ENCODE measurements at places on chromosomes 12 and 14.
A peak's percentile ranks its signal among the peaks of the same experiment; 100 is the strongest.

DNA sequence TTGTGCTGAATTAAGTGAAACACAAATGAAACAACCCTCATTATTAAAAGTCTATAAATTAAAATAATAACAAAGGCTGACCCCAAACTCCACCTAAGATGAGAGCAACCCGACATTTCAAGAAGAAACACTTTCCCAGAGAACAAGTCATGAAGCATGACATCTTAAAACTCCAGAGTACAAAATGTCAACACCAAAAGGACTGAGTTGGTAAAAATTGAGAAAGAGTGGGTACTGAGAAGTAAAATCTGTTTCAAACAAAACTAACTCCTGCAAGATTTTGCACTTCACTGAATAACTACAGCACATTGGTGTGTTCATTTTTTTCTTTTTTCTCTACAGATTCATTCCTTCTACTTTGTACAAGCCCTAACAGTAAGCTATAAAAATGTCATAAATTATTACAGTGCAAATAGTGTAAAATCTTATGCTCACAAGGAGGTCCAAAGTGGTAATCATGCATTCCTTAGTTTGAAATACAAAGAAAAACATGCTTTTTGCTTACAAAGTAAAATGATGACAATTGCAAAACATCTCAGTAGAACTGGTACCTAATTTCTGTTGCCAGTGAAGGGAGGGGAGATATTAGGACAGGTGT lies 31.8 kb downstream of the SLC35F4 start:
- no peak for DNase-seq

- no peak for DNase-seq
Observed at GRCh38 chr14:75310295-75311111, 31.9 kb downstream of the FOS start.

GRCh38 chr12:87671757-87672156 lies 357.4 kb downstream of the C12orf50 start:
- DNase-seq, result no peak

GRCh38 chr12:79956896-79957295 lies 22.0 kb upstream of the PPP1R12A start:
- DNase-seq, result no peak

DNA sequence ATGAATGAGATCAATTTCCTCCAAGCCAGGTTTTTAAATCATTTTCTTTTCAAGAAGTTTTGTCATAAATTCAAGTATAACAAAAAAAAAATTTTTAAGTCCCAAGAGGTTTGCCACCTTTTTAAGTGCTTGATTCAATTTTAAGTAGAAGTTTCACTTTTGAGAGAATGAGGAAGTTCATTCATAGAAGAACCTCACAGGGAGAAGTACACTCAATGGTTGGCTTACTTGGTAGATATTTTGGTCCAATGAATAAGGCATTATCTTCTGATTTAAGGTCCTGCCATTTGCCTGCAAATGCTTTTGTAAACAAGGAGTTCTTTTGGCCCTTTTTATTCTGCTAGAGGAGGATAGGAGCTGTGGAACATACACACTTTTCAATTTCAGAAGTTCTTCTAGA lies 96.7 kb upstream of the NOVA1 start:
- no peak for DNase-seq

GRCh38 chr14:26286913-26287205 lies 311.0 kb downstream of the NOVA1 start:
- no peak for DNase-seq

DNA sequence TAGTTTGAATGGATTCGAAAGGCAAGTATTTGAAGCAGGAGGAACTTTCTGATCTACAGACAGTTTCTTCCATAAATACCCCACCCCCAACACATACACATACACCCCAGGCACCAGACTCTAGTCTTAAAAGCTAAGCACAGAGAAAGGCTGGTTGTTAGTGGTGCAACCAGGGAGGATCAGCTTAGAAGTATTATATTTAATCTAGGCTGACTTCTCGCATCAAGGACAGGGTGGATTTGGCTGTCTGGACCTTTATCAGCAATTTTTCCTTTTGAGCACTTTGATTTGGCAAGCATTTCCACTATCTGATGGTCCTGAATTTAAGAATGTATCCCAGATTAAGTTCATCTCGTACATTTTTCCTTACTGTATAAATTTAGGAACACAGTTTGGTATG lies 1489.8 kb upstream of the FLRT2 start:
- DNase-seq, result no peak

GRCh38 chr12:54378796-54379397 lies 5.6 kb downstream of the ZNF385A start:
- DNase-seq, result peak; percentile 68

DNA sequence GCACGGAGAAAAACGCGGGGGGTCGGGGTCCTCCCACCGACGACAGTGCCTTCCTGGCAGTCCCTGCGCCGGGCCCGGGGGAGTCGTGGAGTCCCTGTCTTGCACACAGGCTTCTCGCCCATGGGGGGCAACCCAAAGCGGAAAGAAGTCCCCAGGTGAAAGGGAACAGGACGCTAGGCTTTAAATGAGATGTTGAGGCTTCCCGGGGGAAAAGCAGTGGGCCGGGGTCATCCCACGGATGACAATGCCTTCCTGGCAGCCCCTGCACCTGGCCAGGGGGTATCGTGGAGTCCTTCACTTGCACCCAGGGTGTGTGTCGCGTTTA lies 162.9 kb upstream of the ALG10B start:
- DNase-seq, result no peak

DNA sequence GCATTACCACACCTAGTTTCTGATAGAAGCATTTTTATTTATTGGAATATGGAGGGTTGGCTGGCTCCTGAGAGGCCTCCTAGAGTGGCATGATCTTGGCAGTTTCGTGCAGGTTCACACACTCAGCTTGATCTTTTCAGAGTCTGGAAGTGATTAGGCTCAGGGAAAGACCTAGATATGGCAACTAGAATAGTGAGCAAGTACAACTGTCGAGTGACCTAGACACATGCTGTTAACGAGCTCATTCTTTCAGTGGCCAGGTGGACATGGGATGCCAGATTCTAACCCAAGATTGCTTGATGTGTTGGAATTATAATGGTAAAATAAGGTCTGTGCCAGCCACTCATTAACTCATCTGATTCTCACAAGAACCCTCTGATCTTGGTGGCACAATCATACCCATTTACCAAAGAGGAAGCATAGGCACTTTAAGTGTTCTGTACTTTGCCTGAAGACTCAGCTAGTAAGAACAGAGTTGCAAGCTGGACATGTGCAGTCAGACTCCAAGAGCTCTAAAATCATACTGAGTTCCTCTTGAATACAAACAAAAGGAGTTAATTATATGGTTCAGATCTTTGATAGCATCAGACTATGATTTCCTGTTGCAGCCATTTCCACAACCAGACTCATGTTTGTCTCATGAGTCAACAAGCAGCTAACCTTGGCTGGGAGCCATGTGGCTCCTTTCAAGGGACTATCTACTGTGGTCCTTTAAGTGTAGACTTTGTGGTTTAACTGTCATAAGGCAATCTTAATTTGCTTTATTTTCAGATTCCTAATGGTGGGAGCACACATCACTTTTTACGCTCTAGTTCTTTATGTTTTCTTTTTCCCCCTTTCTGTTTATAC lies 144.2 kb downstream of the PLEKHA5 start:
- no peak for DNase-seq

DNA sequence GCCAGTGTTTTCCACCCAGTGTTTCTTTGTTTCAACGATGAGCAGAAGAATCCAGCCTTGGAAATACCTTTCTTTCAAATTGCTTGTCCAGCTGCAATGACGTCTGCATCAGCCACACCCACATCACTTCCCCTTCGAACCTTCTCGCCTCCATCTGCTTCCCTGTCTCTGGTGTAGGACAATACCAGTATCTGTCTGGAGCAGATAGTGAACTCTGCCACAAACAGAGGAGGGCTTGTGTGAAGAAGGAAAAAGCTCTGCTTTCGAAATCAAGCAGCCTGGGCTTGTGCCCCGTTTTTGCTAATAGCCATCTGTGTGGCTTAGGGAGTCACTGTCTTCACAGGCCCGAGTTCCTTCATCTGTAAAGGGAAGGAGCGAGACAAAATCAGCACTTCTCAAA lies 415.4 kb downstream of the ZFP36L1 start:
- DNase-seq, result no peak

GRCh38 chr12:90899456-90900182 lies 55.4 kb downstream of the CCER1 start:
- no peak for DNase-seq

- DNase-seq, result no peak
Observed at GRCh38 chr12:123950476-123951349, 21.9 kb downstream of the CCDC92 start.

DNA sequence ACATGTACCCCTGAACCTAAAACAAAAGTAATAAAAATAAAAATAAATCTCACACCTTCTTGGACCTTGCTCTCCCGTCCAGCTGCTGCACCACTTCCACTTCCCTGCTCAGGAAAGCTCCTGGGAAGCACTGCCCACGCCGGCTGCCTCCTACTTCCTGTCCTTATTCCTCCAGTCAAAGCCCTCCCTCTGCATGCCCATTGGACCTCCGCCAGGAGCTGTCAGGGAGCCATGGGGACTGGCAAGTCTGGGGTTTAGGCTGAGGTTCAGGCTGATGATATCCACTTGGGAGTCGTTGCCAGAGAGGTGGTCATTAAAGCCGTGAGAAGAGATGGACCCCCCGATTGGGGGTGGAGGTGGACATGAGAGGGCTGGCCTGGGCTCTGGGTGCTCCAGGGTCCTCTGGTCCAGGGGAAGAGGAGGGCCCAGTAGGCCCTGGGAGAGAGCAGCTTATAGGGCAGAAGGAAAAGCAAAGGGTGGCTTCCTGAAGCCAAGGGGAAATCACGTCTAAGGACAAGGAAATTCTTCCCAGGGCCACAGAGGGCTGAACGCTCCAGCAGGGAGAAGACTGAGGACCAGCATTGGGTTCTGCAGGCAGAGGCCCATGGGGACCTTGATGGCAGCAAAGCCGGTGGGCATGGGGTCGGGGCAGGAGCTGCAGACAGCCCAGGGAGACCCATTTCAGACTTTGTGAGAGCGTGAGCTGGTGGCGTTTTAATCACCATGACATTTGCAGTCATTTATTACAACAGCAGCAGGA lies 78.7 kb downstream of the FZD10 start:
- DNase-seq, result no peak

- no peak for DNase-seq
Observed at GRCh38 chr14:58082491-58083098, 69.4 kb downstream of the ARMH4 start.

GRCh38 chr14:64968651-64969050 lies 3.5 kb downstream of the RAB15 start:
- DNase-seq, result no peak

GRCh38 chr12:77697126-77697525 lies 133.6 kb upstream of the NAV3 start:
- DNase-seq, result no peak

GRCh38 chr12:56021889-56022497 lies 1.1 kb downstream of the IKZF4 start:
- no peak for DNase-seq

DNA sequence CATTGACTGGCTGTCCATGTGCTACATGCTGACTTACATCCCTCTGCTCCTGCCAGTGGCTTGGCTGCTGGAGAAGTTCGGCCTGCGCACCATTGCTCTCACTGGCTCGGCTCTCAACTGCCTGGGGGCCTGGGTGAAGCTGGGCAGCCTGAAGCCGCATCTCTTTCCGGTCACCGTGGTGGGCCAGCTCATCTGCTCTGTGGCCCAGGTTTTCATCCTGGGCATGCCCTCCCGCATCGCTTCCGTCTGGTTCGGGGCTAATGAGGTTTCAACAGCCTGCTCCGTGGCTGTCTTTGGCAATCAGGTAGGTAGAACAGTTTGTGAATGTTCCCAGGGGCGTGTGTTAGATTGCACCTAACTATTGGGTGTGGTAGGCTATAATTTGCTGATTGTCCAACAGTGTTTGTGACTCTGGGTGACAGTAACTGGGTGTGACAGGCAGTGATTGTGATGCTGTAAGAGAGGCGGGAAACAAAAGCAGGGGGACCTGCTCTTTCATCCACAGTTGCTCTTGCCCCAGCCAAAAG lies 981 bp downstream of the FLVCR2 start:
- no peak for DNase-seq

- no peak for DNase-seq
Observed at GRCh38 chr12:68435816-68436215, 103.7 kb upstream of the MDM1 start.

- no peak for DNase-seq
Observed at GRCh38 chr14:77556946-77557345, 58.3 kb upstream of the ISM2 start.

DNA sequence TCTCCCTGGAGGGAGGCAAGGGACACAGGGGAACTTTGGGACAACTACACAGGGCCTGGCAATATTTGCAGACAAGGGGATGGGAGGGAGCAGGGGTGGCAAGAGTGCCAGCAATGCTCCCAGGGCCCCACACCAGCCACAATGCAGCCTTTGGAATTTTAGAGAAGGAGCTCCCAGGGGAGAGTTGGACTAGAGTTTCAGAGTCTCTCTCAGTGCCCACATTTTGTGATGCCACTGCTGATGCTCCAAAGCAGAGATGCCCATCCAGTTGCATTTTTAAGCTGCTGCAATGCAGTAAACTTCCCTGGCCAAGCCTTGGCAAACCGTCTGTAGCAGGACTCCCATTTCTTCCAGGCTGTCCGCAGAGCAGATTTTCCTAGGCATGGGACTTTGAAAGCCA lies 98.9 kb downstream of the ZFP36L1 start:
- no peak for DNase-seq

- no peak for DNase-seq
Observed at GRCh38 chr12:121182222-121182893, 27.6 kb upstream of the P2RX4 start.

GRCh38 chr12:51661199-51661598 lies 70.2 kb downstream of the SCN8A start:
- DNase-seq, result no peak

DNA sequence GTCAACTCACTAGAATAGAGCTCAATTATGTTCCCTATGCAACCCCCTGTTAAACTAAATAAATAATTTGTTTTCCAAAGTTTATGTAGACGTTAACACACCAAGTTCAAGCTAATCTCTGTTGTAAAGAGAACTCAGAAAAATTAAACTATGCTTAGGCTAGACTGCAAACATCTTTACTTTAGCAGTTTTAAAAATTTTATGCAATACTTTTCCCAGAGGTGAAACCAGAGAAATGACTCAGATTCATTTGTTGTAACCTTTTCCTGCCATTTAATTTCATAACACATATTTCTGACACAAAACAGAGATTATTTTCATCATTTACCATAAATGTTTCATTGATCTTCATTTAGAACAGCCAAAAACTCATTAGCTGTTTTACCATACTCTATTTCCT lies 27.4 kb downstream of the ABCC9 start:
- no peak for DNase-seq

- DNase-seq, result no peak
Observed at GRCh38 chr12:60421741-60422140, 825.9 kb downstream of the SLC16A7 start.

DNA sequence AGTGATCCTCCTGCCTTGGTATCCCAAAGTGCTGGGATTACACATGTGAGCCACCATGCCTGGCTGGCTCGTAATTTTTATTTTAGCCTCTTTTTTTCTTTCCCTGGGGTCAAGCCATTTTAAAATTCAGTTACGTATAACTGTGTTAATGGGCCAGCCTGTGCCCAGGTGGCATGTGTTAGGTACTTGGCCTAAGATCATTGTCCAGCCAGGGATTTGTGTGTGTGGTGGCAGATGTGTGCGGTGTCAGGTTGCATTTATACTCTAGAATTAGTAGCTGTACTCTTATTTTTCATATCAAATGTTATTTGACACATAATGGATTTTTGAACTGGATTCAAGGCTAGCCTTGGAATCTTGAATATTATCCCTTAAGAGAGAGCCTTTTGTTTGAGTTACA lies 69.3 kb downstream of the FBXO34 start:
- no peak for DNase-seq

Data from GM20000 (cell line).